ENCODE measurements at places on chromosomes 11 and 22. TPM values are rescaled to one million over a fixed set of nuclear protein-coding genes. Genes with fewer than 3 reads are reported as not detected.

Gene COX8A
- 647 TPM for total RNA-seq

Gene PHOX2A
- total RNA-seq: 0.37 TPM

- H3K4me1 ChIP-seq: peaks cover 20% of the 10 kb centered on the region
- no peaks in the 10 kb centered on the region for H3K36me3 ChIP-seq
- no peak overlapping the region for H3K4me3 ChIP-seq
- no peak overlapping the region for H3K27ac ChIP-seq
- H3K27me3 ChIP-seq: no peaks in the 10 kb centered on the region
- DNase-seq: no peak
Measured at GRCh38 chr11:72772059-72772458, 19.9 kb upstream of the ARAP1 start.

GRCh38 chr11:67642173-67643120, 2.9 kb upstream of the TBX10 start:
- H3K27ac ChIP-seq: no peak overlapping the region
- DNase-seq: peak; percentile 17
- no peaks in the 10 kb centered on the region for H3K27me3 ChIP-seq

GRCh38 chr11:61507012-61507768, 1.4 kb upstream of the LRRC10B start:
- no peak overlapping the region for H3K4me3 ChIP-seq
- H3K27ac ChIP-seq: no peak overlapping the region
- no peaks in the 10 kb centered on the region for H3K36me3 ChIP-seq
- H3K27me3 ChIP-seq: peaks cover 5% of the 10 kb centered on the region
- DNase-seq: no peak

Data from colonic mucosa (tissue), 4 donors.